ENCODE measurements at places on chromosomes 6 and 20.

DNA sequence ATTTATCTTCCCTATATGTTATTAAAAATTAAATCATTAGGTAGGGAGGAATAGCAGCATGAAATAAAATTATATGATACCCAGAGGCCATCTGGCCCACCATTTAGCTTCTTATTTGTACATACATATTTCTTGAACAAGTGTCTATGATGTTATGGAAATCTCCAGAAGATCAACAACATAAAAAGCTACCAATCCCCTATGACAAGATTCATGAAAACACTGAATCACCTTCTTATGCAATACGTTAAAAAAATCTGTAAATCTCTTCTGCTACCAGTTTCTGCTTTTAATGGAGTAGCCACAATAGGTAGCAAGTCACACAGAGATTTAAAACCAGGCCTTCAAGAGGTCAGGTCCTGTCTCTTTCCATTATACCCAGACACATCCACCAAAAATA, 125.8 kb upstream of the ENPP5 start:
- DNase-seq: no peak

- no peak for DNase-seq
Observed at GRCh38 chr6:162198076-162198475, 529.5 kb downstream of the PRKN start.

GRCh38 chr6:34908194-34908593, 19.1 kb downstream of the ANKS1A start:
- DNase-seq: no peak

DNA sequence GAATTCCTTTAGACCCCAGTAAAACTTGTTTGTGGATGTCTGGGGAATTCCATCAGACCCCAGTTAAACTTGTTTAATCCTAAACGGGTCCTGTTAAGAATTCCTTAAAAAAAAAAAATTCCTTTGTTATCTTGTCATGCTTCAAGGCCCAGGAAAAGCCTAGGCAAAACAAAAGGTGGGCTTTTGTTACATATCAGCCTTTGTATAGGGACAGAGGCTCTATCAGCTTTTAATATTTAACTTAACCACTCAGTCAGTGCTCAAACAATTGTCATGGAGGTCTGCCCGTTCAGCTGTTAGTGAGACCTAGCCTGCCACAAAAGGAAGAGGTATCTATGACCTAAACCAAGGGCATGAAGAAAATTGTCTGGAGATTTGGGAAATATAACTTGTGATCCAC, 53.1 kb downstream of the SLC22A1 start:
- DNase-seq: no peak

DNA sequence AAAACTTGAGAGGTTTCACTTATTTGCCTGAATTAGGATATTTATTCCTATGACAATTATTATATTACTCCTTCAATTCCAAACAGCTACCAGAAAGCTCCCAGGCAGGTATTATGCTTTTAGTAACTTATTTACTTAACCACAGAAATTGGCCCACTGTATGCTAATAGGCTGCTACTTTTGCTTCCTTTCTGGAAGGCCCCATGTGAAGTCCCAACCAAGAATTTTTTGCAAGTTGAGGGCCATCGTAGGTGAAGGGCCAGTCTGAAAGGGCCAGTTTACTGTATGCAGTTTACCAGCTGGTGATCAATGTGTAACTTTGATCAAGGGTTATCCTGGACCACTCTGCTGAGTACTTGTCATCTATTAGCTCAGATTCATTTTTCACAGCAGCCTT, 45.0 kb downstream of the EDN1 start:
- no peak for DNase-seq

GRCh38 chr6:153038378-153039057, 36.0 kb upstream of the MTRF1L start:
- DNase-seq: no peak

DNA sequence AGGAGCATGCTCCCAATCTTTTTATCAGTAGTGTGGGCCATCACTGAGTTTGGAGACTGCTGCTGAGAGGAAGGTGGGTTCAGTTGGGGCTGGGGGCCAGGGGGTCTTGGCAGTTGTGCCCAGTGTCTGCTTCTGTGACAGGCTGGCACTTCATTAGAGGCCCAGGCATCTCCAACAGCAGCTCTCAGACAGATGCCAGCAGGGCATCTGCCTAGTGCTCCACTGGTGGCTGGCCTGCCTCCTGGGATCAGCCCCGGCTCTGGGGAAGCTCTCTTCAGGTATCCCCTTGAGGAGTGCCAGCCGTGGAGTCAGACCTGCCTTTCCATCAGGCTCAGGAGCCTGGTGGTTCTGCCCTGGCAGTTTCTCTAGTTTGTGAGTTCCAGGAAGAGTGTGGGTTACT, 77.3 kb downstream of the DTD1 start:
- DNase-seq: no peak

DNA sequence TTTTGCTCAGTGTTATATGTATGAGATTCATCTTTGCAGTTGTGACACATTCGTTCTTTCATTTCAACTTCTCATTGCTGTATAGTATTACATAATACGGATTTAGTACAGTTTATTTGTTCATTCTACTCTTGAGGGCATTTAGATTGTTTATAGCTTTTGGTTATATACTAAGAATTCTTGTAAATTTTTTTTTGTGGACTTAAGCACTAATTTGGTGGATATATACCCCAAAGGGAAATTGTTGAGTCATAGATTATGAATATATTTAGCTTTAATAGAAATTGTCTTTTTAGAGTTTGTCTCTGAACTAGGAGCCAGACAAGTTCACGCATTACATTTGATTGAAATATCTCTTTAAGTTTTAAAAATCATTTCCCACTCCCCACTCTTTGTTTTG, 79.6 kb downstream of the DNAH8 start:
- DNase-seq: no peak

DNA sequence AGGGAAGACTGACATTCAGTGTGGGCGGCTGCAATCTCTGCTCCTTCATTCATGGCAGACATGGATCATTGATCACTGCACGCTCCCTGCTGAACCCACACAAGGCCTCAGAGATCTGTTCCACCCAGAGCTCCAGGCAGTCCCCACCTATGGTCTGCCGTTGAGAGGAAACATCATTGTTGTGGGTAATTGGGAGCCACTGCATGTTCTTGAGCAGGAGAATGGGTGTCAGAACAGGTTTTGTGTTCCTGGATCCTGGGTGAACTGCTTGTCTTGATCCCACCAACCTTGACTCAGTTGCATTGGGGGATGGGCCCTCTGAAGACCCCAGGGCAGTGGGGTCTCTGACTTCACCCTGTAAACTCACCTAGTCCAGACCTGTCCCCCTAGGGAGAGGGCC, 23.1 kb upstream of the CCDC167 start:
- DNase-seq: no peak

DNA sequence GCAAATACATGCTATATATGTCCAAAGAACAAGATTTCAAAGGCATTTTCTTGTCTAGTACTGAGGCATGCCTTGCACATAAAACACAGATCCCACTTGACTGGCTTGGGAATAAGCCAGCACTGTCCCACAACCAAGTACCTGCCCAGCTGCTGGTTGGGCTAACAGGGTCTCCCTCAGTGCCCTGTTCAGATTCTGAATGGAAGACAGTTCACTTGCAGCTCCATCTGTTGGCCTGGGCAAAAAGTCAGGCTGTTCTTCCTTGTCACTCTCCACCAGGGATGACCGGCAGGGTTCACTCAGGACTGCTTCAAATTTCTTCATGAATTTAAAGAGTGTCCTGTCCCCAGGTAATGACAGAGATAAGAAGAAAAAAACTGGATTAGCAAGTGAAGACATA, 44.4 kb upstream of the LYRM2 start:
- no peak for DNase-seq

- DNase-seq: no peak
Observed at GRCh38 chr6:8539453-8539852, 104.1 kb upstream of the SLC35B3 start.

DNA sequence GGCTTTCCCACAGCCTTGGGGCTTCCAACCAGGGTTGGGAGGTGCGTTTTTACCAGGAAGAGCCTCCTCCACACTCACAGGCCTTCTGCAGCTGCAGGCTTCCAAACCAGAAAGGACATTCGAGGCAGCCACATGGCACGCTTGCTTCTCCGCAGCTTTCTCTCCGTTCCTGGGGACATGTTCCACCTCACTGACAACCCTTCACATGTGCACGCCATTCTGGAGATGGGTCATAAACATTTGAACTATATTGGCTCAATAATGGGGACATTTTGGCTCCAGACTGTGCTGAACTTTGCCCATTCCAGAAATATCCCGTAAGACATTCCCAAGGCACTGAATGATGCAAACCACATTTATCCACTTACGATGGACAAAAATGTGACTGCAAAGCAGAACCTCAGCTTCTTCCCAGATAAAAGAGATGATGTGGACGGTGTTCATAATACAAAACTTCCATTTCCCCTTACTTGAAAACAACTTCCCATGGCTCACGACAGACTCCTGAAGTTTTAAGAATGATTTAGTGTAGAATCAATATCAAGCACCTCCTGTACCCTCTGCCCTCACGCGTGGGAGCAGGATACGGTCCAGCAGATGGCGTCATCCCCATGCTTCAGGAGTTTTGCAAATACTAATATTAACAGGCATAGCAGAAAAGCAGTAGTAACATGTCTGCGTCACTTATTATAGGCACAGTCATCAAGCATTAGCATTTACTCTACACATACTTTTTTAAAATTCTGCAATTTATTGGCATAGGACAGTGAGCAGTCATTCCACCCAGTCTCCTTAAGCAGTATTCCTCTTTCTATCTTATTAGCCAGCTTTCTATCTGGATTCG, 25.4 kb upstream of the FOXF2 start:
- DNase-seq: no peak

- no peak for DNase-seq
Observed at GRCh38 chr6:53734473-53735299, 60.1 kb upstream of the LRRC1 start.

DNA sequence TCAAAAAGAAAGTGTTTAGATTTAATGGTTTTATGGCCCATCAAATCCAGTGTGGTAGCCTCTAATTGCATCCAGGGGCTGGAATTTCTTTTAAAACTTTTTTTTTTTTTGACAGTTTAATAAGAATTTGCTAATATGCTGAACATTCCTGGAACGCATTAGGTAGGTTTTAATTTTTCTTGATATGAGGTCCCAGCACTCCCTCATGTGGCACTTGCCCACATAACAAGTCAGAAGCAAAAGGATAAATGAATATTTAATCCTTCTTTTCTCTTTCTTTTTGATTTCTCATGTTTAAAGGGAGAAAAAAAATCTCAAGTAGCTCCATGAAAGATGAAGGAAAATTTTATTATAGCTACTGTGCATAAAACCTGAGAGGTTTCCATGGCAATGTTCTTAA, 13.5 kb downstream of the HAO1 start:
- DNase-seq: peak; percentile 27

GRCh38 chr20:58660855-58661597, 9.9 kb downstream of the STX16 start:
- no peak for DNase-seq

- no peak for DNase-seq
Observed at GRCh38 chr20:31578448-31579138, 26.5 kb upstream of the ID1 start.

DNA sequence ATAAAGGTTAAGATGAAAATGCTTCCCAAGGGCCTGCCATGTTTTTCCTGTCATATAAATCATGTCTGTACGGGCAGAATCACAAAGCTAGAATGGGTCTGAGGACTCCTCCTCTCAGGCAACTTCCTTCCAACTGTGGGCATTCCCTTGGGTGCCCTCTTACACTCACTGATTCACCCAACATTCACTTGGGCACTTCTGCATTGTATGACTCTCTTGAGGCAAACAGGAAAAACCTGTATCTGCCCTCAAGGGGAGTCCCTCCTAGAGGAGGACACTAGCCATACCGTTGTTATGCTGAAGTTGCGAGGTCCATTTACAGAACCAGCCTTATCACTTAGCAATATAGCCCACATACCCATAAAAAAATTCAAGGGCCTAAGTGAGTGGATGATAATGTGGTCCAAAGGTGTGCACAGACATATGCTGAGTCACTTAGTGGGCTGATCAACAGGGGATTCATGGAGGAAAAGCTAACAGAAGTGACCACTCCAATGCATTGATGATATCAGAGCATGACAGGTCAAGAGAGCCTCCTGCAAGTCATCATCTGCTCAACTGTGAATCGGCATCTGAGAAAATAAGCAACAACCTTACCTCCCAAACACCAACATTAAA, 131.1 kb downstream of the ATXN1 start:
- no peak for DNase-seq

GRCh38 chr20:56626367-56627121, 2.6 kb upstream of the TFAP2C start:
- DNase-seq: no peak

DNA sequence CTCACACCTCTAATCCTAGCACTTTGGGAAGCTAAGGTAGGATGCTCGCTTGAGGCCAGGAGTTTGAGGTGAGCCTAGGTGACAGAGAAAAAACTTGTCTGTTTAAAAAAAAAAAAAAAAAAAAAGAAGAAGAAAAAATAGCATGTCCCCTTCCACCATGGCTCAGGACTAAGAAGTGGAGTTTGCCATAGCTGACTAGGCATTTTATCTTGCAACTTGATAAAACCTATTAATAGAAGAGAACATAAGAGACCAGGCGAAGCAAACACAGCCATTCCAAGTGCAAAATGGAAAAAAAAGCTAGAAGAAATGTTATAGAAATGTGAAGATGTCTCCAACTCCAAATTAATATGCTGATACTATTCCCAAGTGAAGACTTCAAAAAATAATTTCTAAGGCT, 277.5 kb downstream of the MEI4 start:
- no peak for DNase-seq

DNA sequence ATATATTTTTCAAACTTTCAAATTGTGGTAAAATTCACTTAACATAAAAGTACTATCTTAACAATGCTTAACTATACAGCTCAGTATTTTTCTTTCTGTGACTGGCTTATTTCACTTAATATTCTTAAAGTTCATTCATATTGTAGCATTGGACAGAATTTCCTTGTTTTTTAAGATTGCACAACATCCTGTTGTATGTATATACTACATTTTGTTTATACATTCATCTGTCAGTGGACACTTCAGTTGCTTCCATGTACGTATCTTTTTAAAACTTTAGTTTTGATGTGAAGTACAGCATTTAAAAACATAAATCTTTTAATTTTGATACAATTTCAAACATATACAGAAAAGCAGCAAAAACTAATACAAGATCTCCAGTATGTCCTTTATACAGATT, 220.7 kb downstream of the ZFAND3 start:
- no peak for DNase-seq

GRCh38 chr20:23050076-23050838, 785 bp upstream of the THBD start:
- DNase-seq: no peak

DNA sequence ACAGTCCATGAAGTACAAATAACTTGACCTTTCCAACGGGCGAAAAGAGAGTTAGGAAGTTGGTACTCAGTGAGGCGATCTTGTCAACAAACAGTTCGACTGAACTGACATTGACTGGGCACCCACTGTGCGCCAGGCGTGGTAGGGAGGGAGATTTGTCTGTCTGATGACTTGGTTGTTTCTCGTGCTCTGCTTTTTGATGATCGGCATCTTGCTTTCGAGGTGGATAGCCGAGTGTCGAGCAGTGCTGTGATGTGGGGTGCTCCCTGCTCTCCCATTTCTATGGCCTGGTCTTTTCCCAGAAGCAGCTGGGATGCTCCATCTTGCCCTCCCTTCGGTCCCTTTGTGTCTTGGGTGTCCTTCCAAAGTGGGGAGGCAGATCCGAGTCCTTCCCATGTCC, 30.4 kb downstream of the RPP40 start:
- no peak for DNase-seq

GRCh38 chr20:47024461-47024937, 129.9 kb downstream of the EYA2 start:
- no peak for DNase-seq
